ENCODE measurements at places on chromosomes 1 and 21.

GRCh38 chr1:66000033-66000637 lies 207.4 kb downstream of the PDE4B start:
- DNase-seq, result no peak

GRCh38 chr1:61046434-61046833 lies 35.9 kb upstream of the NFIA start:
- DNase-seq, result no peak

DNA sequence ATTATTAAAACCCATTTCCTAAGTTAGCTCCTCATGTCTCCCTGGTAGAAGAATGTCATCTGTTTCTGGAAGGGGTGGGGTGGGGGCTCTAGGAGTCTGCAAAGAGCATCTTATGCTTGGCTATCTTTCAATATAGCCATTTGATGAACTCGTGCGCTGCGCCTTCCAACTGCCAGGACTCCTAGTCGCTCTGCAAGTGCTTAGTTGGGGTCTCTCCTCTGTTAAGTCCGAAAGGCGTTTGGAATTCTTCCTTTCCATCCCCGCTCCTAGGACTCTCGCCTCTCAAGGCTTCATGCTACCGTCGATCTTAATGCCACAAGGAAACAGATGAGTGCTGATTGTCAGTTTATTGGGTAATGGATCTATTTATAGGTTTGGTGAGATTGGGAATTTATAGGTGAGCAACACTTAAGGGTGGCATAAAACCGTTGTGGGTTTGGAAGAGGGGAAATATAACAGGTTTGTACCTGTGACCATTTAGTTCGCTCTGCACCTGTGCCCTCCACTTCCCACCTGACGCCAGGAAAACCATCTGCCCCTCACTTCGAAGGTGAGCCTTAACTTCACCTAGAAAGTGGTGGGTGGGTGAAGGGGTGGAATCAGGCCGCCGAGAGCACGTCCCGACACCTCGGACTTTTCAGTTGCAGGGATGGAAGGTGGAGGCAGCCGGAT lies 1.1 kb downstream of the KCNH1 start:
- no peak for DNase-seq

- DNase-seq, result no peak
Measured at GRCh38 chr1:24928689-24929397, 1.2 kb downstream of the RUNX3 start.

DNA sequence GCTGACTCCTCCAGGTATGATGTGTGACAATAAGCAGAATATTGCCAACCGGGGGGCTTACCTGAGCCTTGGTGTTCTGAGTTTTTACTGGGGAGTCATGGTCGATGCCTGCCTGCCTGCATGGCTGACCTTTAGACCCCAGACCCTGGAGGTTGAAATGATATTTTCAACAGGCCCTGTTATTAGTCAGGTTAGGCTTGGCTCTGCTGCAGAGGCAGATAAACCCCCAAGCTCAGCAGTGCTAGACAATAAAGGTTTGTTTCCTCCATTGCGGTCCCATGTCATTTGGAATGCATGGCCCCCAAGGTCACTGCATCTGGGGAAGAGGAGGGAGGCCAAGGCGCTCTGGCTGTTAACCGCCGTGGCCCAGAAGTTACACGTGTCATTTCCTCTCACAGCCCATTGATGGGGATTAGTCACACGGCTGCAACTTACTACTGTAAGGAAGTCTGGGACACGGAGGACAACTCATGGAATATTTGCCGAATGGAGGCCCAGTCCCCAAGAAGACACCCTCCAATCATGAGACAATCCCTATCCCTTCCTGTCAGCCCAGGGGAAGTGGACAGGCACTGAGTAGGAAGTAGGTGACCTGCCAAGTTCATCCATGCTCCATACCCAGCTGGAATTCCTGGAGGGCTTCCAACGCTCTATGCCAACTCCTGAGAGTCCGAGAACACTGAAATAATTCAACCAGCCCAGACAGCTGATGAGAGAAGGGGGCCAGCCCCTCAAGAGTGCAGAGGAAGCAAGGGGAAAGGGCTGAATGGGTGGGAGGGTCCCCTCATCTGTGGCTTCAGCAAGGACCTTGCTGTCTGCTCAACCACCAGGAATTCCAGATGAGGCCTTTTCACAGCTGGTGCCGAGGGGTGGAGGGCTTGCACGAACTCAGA lies 97.3 kb downstream of the TAS1R2 start:
- no peak for DNase-seq

- no peak for DNase-seq
Measured at GRCh38 chr1:77461691-77462090, 179.9 kb downstream of the AK5 start.

DNA sequence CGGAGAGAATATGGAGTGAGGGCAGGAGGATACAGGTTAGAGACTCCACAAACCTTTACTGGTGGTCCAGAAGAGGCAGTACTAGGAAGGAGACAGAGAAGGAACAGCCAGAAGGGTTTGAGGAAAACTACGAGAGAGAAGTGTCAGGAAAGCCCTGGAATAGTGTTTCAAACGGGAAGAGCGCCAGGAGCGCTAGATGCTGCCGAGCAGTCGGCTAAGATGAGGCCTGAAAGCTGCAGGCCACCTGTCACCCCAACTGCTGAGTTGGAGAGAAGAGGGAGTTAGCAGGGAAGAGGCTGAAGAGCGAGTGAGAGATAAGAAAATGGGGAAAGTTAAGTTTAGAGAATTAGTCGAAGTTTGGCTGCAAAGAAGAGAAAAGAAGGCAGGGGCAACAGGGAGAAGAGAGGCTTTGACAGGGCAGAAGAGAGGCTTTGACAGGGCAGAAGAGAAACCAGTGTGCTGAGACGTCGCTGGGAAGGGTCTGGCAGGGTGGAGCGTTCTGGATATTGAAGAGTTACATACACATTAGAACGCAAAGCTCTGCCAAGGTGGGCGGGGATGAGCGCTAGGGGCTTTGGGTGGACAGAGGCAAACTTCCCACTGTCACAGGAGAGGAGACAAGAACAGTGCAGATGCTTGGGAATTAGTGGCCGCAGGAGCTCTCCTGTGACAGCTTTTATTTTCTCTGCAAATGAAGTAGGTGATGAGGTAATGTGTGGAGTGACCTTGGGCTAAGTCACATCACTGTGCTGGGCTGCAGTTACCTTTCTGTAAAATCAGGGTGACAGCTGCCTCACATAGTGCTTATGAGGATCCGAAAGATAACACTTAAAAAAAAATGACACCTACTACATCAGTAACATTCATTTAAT lies 31.2 kb downstream of the PCSK9 start:
- no peak for DNase-seq

DNA sequence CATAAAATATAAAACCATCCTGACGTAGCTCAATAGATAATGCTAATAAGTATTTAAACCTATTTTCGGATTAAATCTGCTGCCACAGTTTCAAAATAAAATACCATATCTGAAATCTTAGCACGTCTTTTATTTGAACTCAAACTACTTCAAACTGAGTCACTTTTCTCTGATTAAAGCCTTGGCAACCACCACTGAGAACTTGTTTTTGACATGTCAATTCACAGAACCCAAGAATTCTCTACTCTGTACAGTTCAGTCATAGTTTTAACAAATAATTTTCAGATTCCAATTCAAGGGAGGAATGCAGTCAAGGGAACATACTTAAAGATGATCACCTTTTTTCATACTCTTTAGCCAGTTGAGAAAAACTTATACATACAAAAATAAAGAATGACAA lies 643.2 kb downstream of the KCNT2 start:
- DNase-seq, result no peak

DNA sequence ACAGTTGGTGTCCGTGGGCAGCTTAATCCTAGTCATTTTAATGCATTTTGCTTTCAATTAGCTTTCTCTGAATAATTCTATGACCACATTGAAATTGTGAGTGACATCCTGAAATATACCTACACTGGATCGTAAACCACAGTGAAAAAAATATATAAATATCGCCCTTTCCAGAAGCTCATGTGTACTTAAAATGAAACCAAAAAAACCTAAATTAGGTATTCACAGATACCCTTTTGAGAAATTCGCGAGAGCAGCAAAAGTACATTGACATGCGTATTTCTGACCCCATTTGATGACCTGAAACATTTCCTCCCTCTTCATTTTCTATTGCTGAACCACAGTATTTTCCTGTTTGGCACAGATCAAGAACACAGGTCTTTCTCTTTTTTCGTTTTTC lies 253.8 kb downstream of the LTN1 start:
- DNase-seq, result no peak

GRCh38 chr1:81424061-81424460 lies 376.7 kb upstream of the ADGRL2 start:
- DNase-seq, result no peak

- peak; percentile 34 for DNase-seq
Measured at GRCh38 chr1:119870917-119871596, 25.3 kb downstream of the ADAM30 start.

All from activated T-cell treated with anti-CD3 and anti-CD28 coated beads for 24 hours (primary cell).